ENCODE measurements at places on chromosomes 7 and 10.

GRCh38 chr7:155254018-155254417, 43.7 kb upstream of the INSIG1 start:
- peak; percentile 38 for DNase-seq

DNA sequence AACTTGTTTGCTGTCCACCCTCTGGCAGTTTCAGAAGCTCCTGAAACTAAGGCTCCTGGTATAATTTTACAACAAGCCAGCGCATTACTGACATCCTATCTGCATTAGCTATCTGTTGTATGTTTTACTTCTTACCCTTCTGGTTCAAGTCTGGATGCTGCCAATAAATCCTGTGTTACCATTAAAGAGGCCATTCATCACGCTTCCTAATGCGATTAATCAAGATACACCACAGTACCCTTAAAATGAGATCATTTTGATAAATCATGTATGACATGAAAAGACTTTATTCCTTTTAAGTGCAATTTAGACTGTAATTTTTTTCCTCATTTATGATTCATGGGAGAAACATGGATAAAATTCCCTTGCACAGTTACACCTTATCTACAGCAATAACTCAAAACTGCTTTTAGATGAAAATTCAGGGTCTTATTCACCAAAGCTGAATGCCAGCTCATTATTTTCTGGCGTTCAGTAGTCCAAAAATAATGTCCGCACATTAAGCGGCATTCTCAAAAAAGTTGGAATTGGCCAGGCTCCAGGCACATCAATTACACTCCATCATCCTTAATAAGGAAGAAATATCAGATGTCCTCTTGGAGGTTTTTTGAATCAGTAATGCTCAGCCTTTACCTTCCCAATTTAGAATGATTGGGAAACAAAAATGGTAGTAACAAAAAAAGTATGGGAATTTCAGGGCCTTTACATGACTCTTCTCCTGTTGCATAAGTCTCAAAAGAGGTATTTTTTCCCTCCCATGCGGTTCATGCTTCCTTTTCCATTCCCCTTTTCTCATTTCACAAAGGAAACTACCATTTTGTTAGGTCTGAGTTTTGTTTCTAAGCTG, 878.5 kb downstream of the LRMDA start:
- DNase-seq: no peak

- no peak for DNase-seq
Observed at GRCh38 chr7:96300502-96300901, 21.4 kb downstream of the SLC25A13 start.

- DNase-seq: peak; percentile 57
Observed at GRCh38 chr7:157508477-157508881, 171.7 kb downstream of the DNAJB6 start.

- no peak for DNase-seq
Observed at GRCh38 chr10:112954974-112955581, 5.0 kb downstream of the TCF7L2 start.

- no peak for DNase-seq
Observed at GRCh38 chr7:131335639-131336381, 8.1 kb downstream of the MKLN1 start.

GRCh38 chr7:109276348-109276747, 706.7 kb downstream of the DNAJB9 start:
- DNase-seq: no peak

GRCh38 chr7:112116894-112117293, 89.3 kb downstream of the DOCK4 start:
- no peak for DNase-seq

DNA sequence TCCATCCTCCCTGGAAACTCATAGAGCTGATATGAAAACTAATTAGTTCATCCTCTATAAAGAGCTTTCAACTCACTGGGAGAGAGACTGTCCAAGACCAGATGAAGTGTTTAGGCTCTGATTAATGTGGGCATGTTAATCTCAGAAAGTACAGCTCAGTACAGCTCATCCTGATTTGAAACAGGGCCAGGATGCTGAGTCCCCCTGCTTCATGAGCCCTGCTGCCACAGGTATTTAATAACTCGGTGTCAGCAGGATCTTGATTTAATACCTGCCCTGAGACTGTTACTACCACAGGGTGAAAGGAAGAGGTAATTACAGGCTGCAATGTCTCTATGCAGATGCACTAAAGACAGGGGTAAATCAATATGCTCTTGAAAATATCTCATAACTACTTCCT, 10.8 kb downstream of the LMOD2 start:
- DNase-seq: no peak

DNA sequence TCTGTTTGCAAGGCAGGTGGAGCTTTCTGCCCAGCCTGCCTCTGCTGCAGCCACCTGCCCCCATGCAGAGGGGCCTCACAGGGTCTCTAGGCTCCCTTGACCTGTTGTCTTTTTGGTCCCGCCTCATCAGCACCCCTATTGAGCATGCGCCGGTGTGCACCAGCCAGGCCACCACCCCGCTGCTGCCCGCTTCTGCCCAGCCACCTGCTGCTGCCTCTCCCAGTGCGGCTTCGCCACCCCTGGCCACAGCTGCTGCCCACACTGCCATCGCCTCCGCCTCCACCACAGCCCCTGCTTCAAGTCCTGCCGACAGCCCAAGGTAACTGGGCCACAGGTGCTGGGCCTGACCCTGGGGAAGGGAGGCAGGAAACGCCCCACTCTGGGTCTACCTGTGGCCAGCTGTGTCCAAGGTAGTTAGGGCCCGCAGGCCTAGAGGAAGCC, 38.1 kb downstream of the LDB3 start:
- DNase-seq: peak; percentile 77

- no peak for DNase-seq
Observed at GRCh38 chr10:23053036-23053435, 42.3 kb upstream of the MSRB2 start.

GRCh38 chr7:47292832-47293309, 289.0 kb downstream of the TNS3 start:
- no peak for DNase-seq

- no peak for DNase-seq
Observed at GRCh38 chr10:61897671-61898434, 3.6 kb upstream of the ARID5B start.

GRCh38 chr10:535051-535450, 154.4 kb downstream of the DIP2C start:
- peak; percentile 47 for DNase-seq

- no peak for DNase-seq
Observed at GRCh38 chr10:112454910-112455779, 8.1 kb downstream of the VTI1A start.

- DNase-seq: no peak
Observed at GRCh38 chr10:44752451-44753441, 158.4 kb upstream of the TMEM72 start.

DNA sequence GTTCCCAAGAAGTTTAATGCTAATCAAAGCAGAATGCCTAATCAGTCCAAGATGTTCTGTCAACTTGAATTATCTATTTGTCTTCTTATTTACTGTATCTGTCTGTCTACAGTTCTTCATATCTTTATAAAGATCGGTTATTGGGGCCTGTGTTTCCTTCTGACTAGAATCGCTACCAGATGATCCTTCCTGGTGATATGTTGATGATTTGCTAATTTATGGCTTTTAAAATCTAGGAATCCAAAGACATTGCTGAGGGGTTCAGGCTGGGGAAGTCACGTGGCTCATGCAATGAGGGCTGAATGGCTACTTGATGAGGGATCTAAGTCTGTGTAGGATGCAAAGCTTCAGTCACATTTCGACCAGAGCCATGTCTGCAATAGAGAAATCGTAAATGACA, 536.3 kb downstream of the KCNMA1 start:
- no peak for DNase-seq

- DNase-seq: no peak
Observed at GRCh38 chr10:116490028-116490662, 55.6 kb upstream of the PNLIP start.

DNA sequence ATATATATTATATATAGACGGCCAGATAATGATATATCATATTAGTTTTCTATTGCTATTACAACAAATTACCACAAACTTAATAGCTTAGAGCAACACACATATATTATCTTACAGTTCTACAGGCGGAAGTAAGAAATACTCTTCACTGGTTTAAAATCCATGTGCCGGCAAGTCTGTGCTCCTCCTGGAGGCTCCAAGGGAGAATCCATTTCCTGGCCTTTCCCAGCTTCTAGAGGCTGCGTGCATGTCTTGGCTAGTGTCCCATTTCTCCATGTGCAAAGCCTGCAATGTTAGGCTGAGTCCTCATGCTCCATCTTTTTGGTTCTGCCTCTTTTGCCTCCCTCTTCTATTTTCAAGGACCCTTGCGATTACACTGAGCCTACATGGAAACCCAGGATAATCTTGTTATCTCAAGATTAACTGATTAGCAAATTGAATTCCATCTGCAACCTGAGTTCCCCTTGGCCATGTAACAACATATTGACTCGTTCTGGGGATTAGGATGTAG, 23.9 kb upstream of the PNLIPRP3 start:
- DNase-seq: no peak

DNA sequence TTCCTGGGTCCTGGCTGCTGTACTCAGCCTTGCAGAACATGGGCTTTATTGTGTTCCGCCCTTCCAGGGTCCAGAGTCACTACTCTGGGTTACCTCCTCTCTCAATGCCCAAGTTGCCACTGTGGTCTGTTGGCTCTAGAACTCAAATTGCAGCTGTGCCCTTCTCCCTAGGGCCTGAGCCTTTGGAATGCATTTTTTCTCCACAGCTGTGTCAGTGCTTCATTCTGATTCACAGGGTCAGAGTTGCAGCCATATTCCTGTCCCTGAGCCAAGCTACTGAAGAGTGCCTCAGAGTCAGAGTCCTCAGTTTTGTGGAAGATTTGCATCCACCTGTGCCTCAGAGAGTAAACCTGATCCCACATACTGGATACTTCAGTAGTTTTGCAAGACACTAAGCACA, 167.5 kb downstream of the ITGB1 start:
- DNase-seq: no peak

- DNase-seq: no peak
Observed at GRCh38 chr7:22447762-22448161, 52.2 kb downstream of the STEAP1B start.

- no peak for DNase-seq
Observed at GRCh38 chr7:112290065-112290464, 83.6 kb downstream of the ZNF277 start.

DNA sequence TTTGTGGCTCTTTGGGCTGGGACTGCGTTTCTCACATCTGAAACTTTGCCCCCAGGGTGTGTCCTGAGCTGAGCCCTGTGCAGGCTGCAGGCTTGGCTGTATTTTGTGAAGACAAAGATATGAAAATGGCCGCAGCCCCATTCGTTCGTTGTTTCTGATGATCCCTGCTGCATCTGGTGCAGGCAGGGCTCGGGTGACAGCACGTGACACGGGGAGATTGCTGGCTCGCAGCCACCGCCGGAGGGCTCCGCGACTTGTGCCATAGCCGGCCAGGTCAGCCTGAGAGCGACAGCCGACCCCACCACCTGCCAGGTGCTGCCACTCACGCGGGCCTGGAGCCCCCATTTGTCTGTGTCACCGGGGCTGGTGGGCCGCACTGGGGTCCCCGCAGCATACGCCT, 81.3 kb downstream of the ZRANB1 start:
- peak; percentile 78 for DNase-seq

- DNase-seq: no peak
Observed at GRCh38 chr7:47634273-47634672, 52.4 kb upstream of the TNS3 start.

All from posterior vena cava (tissue), 2 donors.